ENCODE measurements at places on chromosomes 7 and 10.

- no peak for DNase-seq
Measured at GRCh38 chr10:10642751-10643150, 374.9 kb upstream of the CELF2 start.

DNA sequence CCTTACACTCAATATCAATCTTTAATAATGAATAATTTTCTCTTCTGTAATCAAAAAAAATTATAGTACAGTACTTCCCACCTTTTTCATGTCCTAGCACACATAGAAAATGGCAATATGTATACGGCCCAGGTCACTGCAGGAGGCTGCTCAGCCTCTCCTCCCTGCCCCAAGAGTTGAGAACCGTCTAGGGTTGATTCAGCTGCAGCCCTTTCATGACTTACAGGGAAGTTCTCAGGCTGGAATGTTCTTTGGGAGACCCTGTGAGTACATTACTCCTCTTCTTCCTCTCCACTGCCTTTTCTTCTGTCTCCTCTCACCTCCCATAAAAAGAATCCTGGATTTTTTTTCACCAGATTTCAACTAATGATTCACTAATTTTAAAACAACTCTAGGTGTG, 180.0 kb downstream of the HDAC9 start:
- DNase-seq = no peak

- DNase-seq = no peak
Measured at GRCh38 chr7:9307131-9307530, 873.7 kb downstream of the NXPH1 start.

GRCh38 chr10:58648131-58648530, 135.5 kb downstream of the BICC1 start:
- no peak for DNase-seq

GRCh38 chr10:2873769-2874168, 193.6 kb upstream of the PFKP start:
- DNase-seq = no peak
